GOT3 (cell line): ENCODE measurements at places on chromosomes 7 and 10.
A peak's percentile ranks its signal among the peaks of the same experiment; 100 is the strongest.

DNA sequence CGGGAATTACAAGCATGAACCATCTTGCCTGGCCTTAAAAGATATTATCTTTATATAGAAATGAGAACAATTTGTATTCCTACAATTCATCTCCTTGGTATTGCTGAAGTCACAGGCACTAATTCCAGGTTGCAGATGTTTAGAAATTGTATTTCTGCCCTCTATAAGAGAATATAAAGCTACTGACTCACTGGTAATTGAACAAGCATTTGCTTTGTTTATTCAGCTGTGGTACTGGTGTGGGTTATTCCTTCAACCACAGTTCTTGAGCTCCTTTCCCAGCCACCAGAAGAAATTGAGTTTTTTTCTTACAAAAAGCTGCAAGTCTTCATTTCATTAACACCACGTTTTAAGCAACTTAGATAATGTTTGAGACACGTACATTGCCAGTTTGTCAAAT, 29.0 kb upstream of the MPP7 start:
- no peak for DNase-seq

DNA sequence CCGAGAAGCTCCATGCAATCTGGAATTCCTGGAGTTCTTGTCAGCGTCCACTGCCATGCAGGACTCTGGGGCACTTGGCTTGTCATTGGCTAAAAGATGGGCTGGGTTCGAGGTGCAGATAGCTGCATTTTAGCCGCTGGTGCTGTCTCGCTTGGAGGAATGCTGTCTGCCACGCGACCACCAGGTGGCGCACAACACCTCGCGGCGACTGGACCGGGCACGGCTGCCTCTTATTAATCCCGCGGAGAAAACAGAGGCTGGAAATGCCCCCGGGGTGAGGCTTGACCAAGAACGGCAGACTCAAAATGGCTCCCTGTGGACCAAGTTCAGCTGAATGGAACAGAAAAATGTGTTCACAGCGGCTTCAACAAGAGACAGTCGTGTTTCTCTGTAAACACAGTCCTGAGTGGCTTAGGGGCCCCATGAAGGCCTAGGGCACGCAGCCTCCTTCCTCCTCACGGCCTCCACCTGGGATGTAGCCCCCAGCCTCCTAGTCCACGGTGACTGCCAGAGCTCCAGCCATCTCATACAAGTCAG, 46.2 kb downstream of the AOC1 start:
- DNase-seq: peak; percentile 36

GRCh38 chr7:10429031-10429430, 544.6 kb upstream of the PHF14 start:
- DNase-seq: no peak

GRCh38 chr7:106346678-106347217, 62.0 kb upstream of the NAMPT start:
- no peak for DNase-seq

- no peak for DNase-seq
Measured at GRCh38 chr10:99673492-99673891, 14.2 kb downstream of the ENTPD7 start.

GRCh38 chr7:127913686-127914085, 117.6 kb downstream of the LRRC4 start:
- DNase-seq: no peak

DNA sequence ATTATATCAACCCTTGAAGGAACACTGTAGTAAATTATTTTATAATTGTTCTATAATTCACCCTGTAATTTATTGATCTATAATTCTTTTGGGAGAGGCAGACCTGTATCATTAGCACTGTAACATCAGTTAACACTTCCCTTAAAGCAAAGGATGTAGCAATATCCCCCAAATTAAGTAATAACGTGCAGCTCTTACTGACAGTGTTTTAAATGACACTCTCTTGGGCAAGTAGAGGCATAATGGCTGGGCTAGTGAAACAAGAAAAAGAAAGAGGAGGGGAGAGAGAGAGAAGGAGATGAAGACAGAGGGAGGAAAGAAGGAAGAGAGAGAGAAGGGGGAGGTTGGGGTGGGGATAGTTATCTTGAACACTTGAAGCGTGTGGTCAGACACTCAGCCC, 161.0 kb upstream of the RNF32 start:
- DNase-seq: no peak

GRCh38 chr7:2665359-2665791, 22.6 kb upstream of the AMZ1 start:
- no peak for DNase-seq

- no peak for DNase-seq
Measured at GRCh38 chr7:16450366-16450765, 15.2 kb downstream of the SOSTDC1 start.

DNA sequence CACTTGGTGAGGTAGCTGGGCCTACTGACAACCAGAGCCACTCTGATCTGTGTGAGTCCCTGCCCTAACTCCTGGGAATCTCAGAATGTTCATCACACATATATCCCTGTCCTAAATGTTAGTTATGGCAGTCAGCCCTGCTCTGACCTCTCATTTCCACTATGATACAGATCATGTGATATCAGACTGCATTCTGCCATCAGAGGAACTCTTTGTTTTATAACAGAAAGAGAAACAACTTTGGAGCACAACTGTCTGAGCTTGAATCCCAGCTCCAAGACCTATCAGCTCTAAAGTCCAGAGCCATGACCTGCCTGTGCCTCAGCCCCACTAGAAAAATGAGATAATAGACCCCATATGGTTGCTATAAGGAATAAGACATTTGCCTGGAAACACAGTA, 54.6 kb upstream of the ABCB4 start:
- no peak for DNase-seq

DNA sequence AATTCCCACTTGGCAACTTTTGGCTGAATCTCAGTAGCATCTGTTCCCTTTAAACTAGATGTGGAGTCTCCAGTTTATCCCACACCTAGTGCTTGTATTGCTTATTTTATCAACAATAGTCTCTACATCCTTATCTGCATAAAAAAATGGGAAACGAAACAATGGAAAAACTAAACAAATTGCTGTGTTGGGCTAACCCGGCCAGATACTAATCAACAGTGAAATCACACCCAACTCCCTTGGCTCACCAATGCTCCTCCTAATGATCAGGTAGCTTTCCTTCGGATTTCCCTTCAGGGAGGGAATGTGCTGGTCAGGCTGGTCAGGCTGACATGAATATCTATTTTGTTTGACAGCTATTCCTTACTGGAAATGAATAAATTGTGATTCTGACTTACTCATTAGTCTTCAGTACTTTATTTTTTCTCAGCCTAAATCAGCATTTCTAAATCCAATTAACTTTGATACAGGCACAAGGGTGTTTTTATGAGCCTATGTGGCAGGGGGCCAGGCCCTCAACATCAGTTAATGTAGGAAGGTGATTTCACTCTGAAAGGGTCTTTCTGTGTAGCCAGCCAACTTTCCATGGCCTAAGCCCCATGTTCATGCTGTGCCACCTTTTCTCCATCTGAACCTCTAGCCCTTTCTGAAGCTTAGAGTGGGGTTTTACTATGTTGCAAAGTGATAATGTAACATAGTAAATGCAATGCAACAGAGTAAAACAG, 170.5 kb upstream of the NPSR1 start:
- DNase-seq: no peak

DNA sequence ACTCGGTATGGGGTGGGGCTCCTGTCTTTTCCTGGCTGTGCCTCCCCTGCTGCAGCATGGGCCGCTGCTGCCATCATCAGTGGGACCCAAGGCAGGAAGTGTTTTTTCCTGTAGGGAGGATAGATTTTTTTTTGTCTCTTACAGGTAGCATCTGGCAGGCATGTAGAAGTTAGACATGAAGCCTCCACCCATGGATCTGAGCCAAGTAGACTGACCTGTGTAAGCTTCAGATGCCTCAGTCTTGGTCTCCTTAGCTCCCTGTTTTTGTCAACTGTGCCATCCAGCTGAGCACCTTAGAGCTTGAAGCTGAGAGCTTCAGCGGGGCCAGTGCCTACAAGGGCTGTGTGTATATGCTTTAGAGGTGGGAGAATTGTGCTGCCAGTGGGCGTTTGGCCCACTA, 93.5 kb downstream of the AUTS2 start:
- DNase-seq: no peak

DNA sequence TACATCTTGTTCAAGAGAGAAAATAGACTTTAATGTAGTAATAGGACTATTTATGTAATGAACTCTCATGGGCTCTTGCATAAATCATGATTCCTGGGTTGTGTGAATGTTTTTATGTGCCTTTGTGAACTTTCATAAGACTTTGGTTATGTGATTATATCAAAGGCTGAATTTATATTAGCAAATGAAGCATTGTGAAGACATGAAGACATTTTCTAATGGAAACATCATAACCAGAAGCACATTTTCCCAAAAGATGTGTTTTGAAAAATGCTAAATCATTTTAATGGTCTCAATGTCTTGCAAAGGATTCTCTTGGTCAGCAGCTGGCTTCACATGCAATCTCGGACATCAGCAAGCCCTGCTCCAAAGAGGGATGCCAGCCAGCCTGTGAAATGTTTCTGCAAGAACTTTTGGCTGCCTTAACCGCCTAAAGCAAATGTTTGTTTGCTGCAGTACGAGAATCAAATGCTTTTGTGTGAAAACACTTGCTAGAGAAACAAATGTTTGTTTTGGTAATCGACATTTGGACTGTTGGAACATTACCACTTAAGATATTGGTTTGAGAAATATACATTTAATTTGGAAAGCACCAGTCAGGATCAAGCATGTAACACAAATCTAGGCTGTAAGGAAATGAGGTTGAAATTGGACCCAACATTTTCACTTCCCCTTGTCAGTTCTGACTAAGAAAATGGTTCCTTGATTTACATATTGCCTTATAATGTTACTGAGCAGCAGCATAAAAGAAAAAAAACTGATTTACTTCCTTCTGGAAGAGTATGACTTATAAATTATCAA, 102.1 kb downstream of the RTKN2 start:
- no peak for DNase-seq

GRCh38 chr10:36736311-36736710, 389.1 kb upstream of the ANKRD30A start:
- DNase-seq: no peak

DNA sequence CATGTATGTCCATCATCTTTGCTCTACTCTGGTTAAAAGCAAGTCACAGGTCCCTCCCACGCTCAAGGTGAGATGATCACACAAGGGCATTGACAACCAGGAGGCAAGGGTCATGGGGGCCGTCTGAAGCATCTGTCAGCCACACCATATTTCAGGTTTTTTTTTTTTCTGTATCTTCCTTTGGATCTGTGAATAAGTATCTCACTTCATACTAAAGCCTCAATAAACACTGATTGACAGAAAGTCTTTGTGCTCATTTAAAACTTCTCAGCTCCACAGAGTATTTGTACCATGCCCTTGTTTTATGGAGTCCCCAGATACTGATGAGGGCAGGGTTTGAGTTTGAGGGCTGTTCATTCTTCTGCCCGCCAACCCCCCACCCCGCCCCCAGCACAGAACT, 45.0 kb downstream of the AUTS2 start:
- DNase-seq: no peak
